ENCODE measurements at places on chromosomes 11 and 22.

- no peak for DNase-seq
Measured at GRCh38 chr11:35304386-35304775, 115.0 kb downstream of the SLC1A2 start.

DNA sequence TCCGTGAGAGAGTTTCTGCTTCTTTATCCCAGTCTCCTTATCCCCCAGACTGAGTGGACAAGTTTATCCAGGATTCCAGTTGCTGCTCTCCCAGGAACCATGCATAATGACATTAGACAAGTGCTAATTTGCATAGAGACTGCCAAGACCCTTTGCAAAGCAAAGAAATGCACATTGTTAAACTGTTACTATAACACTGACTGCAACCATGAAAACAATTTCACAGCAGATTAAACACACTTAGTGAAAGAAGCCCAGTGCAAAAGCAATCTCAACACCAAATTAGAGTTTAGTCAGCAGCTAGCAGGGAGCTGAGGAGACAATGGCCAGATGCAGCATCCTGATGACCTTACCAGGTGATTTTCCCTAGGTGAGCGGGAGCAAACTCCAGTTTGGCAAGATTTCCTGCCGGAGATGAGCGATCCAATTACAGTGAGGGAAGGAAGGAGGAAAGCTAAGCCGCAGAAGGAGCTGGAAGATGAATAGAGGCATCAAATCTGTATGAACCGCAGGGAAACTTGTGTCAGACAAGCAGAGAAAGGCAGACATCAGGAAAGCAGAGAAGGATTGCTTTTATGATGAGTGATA lies 273.8 kb upstream of the B3GAT1 start:
- no peak for DNase-seq

GRCh38 chr11:78080818-78081495 lies 1.3 kb upstream of the NDUFC2 start:
- peak; percentile 19 for DNase-seq

DNA sequence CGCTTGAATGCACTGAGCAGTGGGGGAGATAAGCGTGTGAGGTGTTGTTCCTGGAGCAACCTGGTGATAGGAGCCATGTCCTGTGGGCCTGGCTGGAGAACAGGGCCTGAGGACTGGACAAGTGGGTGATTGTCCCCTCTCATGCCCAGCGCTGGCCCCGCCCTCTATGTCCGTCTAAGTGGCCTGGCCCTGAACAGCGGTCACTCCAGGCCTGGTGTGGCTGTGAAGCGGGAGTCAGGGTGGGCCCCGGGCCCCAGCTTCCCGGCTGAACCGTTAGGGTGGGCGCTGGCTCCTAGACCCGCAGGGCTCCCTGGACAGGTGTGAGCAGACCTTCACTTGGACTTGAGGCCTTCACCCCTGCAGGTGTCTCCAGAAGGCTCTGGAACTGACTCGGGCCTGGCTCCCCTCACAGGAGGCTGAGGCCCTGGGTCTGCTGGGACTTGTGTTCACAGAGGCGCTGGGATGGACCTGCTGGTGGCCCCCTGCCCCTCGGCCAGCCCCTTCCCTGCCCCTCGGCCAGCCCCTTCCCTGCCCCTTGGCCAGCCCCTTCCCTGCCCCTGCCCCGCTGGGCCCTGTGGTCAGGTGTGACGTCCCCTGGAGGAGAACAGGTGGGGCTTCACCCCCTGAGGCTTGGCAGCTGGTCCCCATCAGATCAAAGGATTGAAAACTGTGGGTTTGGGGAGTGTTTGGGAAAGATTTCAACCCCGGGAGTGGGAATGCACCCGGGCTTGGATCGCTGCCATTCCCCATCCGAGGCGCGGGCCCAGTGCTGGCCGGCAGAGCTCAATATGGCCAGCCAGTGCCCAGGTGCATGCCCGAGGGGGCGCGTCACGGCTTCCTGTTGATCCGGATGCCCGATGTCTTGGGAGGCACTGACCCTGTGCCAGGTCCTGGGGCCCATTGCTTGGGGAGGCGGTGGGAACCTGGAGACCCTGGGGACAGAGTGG lies 3.2 kb upstream of the MUC6 start:
- no peak for DNase-seq

- no peak for DNase-seq
Measured at GRCh38 chr11:30902929-30903328, 316.8 kb upstream of the MPPED2 start.

DNA sequence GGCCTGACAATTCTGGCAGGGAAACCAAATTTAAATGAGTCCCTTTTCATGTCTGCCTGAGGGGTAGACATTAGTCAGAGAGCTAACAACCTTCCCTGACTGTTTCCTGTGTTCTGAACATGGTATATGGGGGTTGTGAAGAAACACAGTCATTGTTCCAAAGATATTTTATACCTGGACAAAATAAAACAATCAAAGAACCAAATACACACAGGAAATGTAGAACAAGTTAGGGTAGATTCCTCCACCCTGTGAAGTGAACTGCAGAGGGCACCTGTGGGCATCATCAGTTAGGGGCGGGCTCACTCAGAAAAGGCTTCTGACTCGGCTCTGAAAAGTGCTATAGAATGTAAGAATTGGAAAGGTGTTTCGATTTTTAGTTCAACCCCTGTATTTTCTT lies 231.9 kb upstream of the CADM1 start:
- no peak for DNase-seq

GRCh38 chr22:25735650-25736049 lies 6.3 kb upstream of the MYO18B start:
- no peak for DNase-seq

DNA sequence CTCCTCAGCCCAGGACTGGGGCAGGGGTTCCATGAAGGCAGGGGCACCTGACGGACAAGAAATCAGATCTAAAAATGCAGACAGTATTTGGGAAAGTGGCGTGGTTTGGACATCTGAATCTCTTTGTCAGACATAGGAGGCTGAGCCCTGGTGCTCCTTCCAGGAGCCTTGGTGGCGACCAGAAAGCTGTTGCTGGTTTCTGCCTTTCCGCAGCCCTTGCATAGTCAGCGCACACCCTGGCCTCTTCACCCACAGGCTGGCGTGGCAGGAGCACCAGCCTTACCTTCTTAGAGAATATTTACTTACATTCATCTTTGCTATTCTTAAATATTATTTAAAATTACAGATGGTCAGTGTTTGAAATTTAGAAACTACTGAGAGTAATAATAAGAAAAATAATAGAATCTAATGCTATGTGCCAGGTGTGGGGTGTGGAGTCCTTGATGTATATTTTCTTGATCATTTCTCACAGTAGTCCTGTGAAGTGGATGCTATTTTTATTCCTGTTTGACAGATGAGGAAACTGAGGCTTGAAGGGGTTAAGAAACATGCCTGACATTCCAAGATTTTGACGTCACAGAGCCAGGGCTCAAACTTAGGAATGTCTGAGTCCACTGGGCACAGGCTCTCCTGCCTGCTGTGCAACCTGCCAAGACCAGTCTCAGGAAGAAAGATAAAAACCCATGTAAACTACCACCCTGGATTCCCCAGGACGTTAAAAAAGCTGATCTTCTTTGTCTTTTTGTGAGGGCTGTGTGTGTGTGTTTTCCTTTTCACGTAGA lies 51.6 kb downstream of the TBC1D22A start:
- peak; percentile 54 for DNase-seq
